ENCODE measurements at places on chromosomes 5 and 9. TPM values are rescaled to one million over a fixed set of nuclear protein-coding genes. Genes with fewer than 3 reads are reported as not detected.
A peak's percentile ranks its signal among the peaks of the same experiment; 100 is the strongest.

Gene CD74
- total RNA-seq, result 0.18 TPM

Gene C5orf58
- total RNA-seq, result not detected

Gene FOXD4
- not detected for total RNA-seq

Gene IFNW1
- total RNA-seq, result not detected

Gene SERF1A
- total RNA-seq, result 2.2 TPM

Gene SOX30
- total RNA-seq, result not detected

Gene CCIN
- total RNA-seq, result 1.1 TPM

Gene MAMDC2
- total RNA-seq, result 5.6 TPM

Gene ENHO
- total RNA-seq, result not detected

Gene CMYA5
- total RNA-seq, result 0.90 TPM

Gene SLC6A19
- total RNA-seq, result not detected

Gene HAVCR2
- under 0.01 TPM for total RNA-seq

GRCh38 chr5:106019261-106019660 lies 1651.5 kb downstream of the EFNA5 start:
- DNase-seq, result peak; percentile 62

DNA sequence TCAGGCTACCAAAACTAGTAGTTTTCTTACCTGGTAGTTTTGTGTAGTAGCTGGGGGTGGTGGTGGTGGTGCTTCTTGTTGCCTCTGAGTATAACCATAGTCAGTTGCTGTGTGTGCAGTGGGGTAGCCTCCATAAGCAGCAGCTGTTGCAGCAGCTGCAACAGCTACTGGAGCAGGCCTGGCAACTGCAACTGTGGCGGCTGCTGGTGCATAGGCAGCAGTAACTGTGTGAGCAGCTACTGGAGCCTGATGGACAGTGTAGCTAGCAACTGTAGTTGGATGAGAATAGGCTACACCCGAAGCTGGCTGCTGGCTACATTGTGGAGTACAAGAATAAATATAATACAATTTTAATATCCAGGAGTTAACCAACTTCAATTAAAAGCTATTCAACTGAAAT lies 24.7 kb downstream of the ZFR start:
- no peak for DNase-seq

DNA sequence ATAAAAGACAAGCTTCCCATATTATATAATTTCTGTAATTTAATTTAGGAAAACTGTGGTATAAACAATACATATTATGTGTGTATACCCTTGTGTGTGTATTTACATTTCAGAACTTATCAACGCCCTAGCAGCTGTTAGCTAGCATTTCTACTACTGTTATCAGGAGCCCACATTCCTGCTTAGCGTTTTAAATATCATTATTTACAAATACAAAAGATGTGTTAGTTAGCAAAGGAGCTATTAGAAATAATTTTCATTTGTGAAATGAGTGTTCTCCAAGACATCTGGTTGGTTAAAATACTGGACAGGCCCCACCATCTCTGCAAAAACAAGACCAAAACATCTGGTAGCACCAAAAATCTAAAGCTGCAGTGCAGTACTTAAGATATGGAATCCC lies 48.0 kb downstream of the EPB41L4A start:
- DNase-seq, result no peak

- DNase-seq, result no peak
Measured at GRCh38 chr5:67146981-67147380, 49.6 kb downstream of the CD180 start.

- DNase-seq, result peak; percentile 61
Measured at GRCh38 chr9:77981332-77981731, 50.3 kb downstream of the GNAQ start.

DNA sequence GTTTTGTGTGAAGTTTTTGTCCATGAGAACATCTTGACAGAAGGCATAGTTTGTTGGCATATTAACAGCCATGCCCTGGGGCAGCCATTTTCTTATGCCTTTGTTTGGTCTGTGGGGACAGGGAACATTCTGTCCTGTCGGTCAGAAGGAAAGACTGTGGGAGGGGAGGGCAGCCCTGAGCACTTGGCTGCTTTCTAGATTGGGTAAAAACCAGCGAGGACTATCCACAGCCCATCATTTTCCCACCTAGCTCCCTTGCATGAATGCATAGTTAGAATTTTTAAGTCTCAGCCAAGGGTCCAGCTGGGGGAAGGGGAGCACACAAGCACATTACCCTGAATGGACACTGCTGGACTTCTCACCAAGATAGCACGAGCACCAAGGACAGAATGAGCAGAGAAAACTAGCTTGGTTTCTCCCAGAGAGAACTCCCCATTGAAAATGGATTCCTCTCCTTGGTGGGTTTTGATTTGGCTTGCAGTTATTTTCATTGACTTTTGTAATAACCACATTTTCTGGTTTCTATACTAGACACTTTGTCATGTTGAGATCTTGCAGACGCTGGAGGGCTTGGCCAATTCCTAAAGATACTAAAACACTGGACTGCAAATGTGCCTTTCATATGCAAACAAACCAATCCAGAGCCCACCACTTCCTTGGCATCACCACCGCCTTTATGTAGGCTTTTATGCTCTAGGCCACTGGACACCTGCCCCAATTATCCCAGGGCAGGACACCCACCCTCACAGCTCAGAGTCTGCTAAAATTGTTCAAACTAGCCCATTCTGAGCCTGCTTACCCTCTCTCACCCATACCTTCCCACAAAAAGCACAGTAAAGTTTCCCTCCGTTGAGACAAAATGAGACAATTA lies 129.9 kb downstream of the BOD1 start:
- DNase-seq, result no peak

- DNase-seq, result no peak
Measured at GRCh38 chr5:124352312-124352711, 394.1 kb downstream of the ZNF608 start.

GRCh38 chr9:84439250-84439649 lies 98.7 kb upstream of the SLC28A3 start:
- DNase-seq, result no peak

- DNase-seq, result no peak
Measured at GRCh38 chr9:23811633-23812032, 14.4 kb downstream of the ELAVL2 start.

DNA sequence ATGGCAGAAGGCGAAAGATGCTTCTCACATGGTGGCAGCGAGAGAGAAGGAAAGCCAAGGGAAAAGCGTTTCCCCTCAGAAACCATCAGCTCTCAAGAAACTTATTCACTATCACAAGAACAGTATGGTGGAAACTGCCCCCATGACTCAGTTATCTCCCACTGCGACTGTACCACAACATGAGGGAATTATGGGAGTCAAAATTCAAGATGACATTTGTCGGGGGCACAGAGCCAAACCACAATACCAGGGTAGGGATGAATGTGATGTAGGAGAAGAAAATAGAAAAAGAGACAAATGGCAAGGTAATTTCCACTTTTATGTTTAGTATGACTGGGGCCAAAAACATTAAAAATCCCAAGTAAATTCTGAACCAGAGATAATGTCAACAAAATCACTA lies 216.8 kb downstream of the TRIM36 start:
- DNase-seq, result no peak

DNA sequence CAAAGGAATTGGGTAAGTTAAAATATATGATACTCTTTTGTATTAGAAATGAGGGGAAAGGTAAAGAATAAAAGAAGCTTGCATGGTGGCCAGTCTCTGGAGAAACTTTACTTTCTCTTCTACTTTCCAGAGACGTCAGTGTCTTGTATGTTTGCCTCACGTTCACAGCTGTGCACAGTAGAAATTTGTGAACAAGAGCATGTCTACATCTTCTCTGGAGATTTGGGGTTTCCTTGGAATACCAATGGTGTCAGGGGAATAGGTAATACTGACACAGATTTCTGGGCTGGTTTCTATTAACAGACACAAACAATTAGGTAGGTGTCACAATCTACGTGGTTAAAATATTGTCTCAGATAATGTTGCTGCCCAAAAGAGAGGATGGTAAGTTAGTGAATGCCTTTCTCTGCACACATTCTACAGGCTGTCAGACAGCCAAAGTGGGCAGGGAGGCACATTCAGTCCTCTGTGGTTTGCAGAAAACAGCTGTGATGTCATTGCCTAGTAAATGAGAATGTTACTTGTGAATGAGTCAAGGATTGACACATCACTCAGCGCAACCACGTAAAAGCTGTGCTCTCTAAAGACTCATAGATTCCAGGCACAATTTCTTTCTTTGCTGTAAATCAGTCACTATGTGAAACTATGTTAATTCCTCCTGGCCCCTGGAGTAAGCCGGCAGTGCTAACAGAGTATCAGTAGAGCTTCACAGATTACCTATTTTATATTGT lies 397.1 kb downstream of the MAN2A1 start:
- peak; percentile 29 for DNase-seq

DNA sequence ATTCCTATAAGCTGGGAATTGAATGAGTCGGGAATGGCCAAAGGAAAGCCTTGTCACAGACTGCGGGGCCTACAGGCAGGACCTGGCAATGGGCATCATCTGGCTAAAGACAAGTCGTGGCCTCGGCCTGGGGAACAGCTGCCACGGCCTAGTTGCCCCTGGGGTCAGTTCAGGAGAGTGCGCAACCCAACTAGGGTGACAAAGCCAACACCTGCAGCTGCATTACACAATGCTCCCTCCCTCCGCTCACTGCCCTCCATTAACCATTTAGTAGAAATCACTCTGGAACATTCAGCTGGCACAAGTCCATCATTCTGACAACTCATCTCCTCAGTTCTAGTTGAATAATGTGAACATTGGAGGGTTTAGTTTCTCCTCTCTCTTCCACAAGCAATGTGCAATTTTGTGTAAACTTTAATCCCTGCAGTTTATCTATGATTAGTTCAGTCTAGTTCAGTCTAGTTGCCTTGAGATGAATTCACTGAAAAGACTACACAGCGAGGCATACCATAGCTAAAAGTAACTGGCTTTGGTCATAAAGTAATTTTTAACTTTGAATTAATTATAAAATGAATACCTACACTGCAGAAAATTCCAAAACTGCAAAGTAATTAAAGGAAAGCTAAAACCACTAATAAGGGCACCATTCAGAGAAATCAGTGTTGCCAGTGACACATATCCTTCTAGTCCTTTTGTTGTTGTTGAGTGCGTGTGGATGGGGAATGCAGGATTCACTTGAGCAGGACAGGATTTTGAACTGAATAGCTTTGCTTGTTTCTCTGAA lies 5.1 kb downstream of the GLDC start:
- no peak for DNase-seq

DNA sequence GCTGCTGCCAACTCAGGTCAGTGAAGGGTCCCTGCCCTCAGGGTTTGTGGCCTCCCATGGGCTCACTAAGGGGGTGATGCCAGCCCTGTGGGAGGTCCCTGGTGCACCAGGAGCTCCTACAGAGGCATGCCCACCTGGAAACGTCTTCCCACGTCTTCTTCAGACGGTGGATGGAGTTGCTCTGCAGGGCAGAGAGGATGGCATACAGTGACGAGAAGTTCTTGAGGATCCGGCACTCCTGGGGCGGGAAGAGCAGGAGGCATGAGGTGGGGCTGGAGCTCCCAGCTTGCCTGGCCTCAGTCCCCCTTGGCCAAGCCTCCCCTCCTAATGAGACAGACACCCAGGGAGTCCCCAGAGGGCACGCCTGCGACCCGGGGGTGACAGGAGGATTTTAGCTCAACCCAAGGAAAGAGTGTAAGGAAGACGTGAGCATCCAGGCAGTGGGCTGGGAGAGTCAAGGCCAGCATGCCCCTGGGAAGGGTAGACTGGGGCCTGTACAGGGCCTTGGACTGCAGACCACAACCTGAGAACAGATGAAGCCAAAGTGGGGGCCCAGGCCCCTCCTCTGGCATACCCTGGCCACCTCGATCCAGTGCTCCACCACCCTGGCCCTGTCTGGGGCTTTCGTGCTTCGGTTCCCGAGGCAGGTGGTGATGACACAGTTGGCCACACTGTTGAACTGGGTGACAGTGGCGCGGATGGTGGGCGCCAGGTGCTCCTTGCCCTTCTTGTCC lies 14.4 kb downstream of the RALGDS start:
- DNase-seq, result no peak

- no peak for DNase-seq
Measured at GRCh38 chr5:73974871-73975360, 348.9 kb downstream of the ARHGEF28 start.

- DNase-seq, result peak; percentile 16
Measured at GRCh38 chr9:105330755-105331154, 86.3 kb downstream of the SLC44A1 start.

DNA sequence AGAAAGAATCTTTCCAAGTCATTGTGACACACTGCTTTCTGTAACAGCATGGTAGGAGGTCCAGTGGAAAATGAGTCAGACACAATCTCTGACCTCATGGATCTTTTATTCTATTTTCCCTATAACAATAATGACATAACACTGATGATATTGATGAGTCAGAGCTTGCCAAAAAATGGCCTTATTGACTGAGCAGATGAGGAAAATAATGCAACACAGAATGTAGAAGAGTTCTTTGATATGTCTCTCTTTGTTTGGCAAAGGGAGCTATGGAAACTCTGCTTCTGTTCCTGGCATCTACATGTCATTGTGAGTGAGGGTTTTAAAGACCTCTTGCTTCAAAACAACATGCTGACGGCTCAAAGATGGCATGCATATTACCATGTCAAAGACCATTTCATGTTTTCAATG lies 443.1 kb upstream of the ZNF608 start:
- peak; percentile 65 for DNase-seq

DNA sequence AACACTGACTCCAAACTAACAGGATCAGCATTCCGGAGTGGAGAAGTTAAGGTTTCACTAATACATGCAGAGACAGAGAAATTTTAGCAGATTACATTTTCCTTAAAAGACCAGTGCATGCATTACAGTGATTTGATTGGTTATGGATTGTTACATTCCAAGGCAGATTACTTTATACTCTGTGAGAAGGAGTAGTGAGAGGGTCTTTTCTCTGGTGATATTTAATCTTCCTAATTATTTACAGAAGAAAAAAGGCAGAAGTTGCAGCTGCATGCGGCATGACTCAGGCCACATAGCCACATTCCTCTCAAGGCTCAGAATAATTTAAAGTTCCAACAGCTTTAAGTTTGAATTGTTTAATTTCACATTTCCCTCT lies 53.0 kb upstream of the PDZD2 start:
- DNase-seq, result peak; percentile 49

- DNase-seq, result no peak
Measured at GRCh38 chr5:16459451-16459850, 6.1 kb downstream of the ZNF622 start.

GRCh38 chr9:105883847-105884246 lies 189.5 kb downstream of the TMEM38B start:
- no peak for DNase-seq

DNA sequence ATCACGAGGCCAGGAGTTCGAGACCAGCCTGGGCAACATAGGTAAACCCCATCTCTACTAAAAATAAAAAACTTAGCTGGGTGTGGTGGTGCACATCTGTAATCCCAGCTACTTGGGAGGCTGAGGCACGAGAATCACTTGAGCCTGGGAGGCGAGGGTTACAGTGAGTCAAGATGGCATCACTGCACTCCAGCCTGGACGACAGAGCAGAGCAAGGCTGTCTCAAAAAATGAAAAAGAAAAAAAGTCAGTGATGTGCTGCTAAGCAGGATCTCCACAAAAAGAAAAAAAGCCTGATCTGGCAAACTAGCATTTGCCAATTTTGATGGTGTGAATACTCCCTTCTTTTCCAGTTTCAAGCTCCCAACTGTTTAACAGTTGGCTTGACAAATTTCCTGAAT lies 21.9 kb downstream of the F2R start:
- peak; percentile 39 for DNase-seq
